Sciatic nerve (tissue), 2 donors: ENCODE measurements at places on chromosomes 4 and X. TPM values are rescaled to one million over a fixed set of nuclear protein-coding genes. Genes with fewer than 3 reads are reported as not detected.

The SHROOM3 gene
- total RNA-seq, result 46.2 TPM

The ZCCHC18 gene
- total RNA-seq, result 1.5 TPM

The DCLK2 gene
- 13.6 TPM for total RNA-seq

The ODAPH gene
- total RNA-seq, result not detected

The IL13RA2 gene
- total RNA-seq, result 1.5 TPM

The WAS gene
- 14.4 TPM for total RNA-seq

The PDZD4 gene
- 36.6 TPM for total RNA-seq

The CSN3 gene
- total RNA-seq, result not detected

The SLC4A4 gene
- 9.8 TPM for total RNA-seq

The HPGD gene
- total RNA-seq, result 2.9 TPM

The NUDT10 gene
- total RNA-seq, result 2.5 TPM

The RIBC1 gene
- 2.1 TPM for total RNA-seq

The VEGFC gene
- 17.0 TPM for total RNA-seq

The SLC49A3 gene
- 11.4 TPM for total RNA-seq

The PGAM4 gene
- total RNA-seq, result not detected

The DDX53 gene
- not detected for total RNA-seq

The PABPC1L2A gene
- total RNA-seq, result not detected

The CCNA2 gene
- total RNA-seq, result 3.2 TPM
